ENCODE measurements at places on chromosomes 4 and X. TPM values are rescaled to one million over a fixed set of nuclear protein-coding genes. Genes with fewer than 3 reads are reported as not detected.

DNA sequence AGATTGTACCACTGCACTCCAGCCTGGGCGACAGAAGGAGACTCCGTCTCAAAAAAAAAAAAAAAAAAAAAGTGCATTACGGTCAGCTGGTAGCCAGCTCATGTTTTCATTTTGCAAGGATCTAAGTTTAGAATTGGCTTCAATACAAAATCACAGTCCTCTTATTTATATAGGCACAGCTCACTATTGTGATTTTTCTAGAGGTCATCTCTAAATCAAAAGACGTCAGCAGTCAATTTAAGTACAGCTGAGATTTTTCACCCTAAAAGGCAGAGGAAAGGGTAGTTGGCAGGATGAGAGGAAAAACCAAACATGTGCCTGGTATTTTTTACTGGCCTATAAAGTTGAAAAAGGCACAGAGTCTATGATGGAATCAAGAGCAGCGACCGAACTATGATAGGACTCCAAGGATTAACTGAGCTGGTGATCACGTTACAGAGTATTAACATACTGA, 30.8 kb downstream of the ASB5 start:
- no peak for DNase-seq

The CLTRN gene
- 2.0 TPM for total RNA-seq

GRCh38 chrX:41671082-41671481, 17.7 kb upstream of the GPR34 start:
- no peak for DNase-seq

GRCh38 chr4:37725718-37726117, 39.5 kb upstream of the RELL1 start:
- no peak for DNase-seq

The RS1 gene
- not detected for total RNA-seq

DNA sequence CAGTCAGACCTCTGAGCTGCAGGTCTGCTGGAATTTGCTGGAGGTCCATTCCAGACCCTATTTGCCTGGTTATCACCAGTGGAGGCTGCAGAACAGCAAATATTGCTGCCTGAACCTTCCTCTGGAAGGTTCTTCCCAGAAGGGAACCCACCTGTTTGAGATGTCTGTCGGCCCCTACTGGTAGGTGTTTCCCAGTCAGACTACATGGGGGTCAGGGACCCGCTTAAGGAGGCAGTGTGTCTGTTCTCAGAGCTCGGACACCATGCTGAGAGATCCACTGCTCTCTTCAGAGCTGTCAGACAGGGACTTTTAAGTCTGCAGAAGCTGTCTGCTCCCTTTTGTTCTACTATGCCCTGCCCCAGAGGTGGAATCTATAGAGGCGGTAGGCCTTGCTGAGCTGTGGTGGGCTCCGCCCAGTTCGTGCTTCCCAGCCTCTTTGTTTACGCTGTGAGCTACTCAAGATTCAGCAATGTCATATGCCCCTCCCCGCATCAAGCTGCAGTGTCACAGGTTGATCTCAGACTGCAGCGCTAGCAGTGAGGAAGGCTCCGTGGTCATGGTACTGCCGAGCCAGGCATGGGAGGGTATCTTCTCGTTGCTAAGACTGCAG, 44.1 kb upstream of the KDR start:
- no peak for DNase-seq

The EXOC1L gene
- total RNA-seq = not detected

- DNase-seq = no peak
Observed at GRCh38 chr4:37126051-37126450, 118.5 kb upstream of the NWD2 start.

The SMARCA1 gene
- total RNA-seq = 34.0 TPM

The ADH1A gene
- not detected for total RNA-seq

DNA sequence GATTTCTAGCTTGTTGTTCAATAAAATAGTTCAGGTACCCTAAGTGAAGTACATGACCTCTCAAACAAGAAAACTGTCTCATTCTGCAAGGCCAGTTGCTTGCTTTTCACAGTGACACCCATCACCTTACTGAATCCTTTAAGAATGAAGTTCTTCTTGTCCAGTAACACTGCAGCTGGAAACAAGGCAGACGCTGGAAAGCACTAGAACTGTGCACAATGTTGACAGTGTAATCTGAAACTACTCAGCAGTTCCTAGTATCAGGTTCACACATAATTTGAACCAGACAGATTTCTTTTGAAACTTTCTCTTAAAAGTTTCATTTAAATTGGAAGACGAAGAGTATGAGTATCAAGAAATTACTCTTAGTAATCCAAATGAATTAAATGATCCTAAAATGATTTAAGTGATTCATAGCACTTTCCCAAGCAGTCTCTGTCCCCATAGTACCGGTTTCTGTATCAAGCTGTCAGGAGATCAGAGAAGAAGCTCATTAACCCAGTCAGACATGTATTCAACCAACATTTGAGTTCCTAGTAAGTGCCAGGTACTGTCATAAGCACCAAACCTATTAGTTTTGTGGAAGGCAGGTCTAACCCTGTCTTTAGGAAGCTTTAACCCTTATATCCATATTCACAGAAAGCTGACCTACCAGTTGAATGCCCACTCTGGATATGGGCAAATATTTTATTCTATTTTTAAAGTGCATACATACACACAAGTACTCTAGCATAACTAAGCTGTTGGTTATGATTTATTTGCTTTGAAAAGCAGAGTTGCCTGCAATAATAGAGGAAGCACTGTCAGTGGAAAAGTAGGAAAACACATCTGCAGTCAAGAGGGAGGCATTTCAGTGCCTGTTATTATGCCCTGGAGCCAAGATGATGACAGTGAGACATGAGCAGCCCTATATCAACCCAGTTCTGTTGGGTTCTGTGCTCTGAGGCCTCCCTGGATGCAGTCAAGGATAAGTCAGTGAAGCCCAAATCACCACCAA, 63.6 kb downstream of the PALLD start:
- DNase-seq = no peak

The CYP2U1 gene
- 12.3 TPM for total RNA-seq

- DNase-seq = no peak
Observed at GRCh38 chrX:11558972-11559371, 106.7 kb downstream of the ARHGAP6 start.

- DNase-seq = no peak
Observed at GRCh38 chr4:71405791-71406190, 67.0 kb downstream of the SLC4A4 start.

DNA sequence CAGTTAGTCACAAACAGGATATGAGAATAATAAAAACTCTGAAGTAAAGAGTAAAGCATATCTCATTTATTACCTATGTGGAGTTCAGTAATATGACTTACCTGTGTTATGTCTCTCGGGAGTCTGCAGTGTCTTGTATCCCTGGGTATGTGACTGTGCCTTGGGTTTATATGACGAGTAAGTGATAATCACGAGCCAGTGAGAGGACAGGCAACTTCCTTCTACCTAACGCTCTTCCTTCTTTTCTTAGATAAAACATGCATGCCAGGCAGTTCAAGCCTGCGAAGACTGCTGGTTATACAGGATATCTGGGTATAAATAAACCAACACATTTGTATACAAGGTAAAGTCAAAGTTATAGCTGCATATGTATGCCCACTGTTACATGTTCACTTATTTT, at the start of gene HPGDS:
Gene HPGDS, minus strand, starts transcription at position 143 of the 400 bp plus-strand sequence. CDS start 8,207 bp downstream, outside the sequence.
- no peak for DNase-seq

All from kidney epithelial cell (primary cell).